ENCODE measurements at places on chromosomes 4 and X.

DNA sequence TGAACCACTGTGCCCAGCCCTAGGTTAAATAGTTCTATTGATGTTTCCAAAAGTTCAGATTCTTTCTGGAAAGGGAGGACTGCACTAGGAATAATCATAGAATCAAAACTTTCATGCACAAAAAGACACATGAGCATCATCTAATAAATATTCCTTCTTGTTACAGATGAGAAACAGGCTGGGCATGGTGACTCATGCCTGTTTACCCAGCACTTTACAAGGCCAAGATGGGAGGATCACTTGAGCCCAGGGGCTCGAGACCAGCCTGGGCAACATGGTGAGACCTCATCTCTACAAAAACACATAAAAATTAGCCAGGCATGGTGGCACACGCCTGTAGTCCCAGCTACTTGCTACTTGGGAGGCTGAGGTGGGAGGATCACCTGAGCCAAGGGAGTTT, 27.7 kb downstream of the LARP7 start:
- no peak for DNase-seq

DNA sequence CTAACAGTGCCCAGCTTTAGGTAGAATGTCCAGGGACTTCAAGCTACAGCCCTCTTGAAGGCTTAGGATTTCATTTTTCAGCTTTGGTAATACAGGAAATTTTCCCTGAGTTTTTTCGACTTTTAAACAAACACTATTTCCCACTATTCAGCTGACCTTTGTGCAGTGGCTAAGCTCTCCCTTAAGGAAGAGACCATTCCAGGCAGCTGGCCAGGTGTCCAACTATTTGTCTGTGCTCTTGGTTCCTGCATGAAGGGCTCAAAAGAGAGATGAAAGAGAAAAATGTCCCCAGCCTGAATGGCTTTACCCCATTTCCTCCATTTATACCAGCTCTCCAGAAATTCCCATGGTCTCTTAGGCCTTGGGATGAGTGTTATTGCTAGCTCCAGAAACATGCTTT, 111.9 kb upstream of the KLF8 start:
- DNase-seq: no peak

GRCh38 chr4:94373752-94374151, 31.1 kb upstream of the HPGDS start:
- DNase-seq: no peak

GRCh38 chr4:118814058-118814457, 21.9 kb downstream of the SEC24D start:
- no peak for DNase-seq

DNA sequence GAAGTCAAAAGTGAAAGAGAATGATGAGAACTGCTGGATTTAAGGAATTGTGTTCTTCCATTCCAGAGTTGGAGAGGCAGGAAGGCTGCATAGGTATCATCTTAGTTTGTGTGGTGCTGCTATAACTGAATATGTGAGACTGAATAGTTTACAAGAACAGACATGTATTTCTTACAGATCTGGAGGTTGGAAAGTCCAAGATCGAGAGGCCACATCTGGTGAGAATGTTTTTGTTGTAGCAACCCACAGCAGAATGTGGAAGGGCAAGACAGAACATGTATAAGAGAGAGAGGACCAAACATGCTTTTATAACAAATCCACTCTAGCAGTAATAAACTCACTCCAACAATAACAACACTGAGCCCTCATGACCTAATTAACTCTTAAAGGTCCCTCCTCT, 408.6 kb downstream of the FAM47B start:
- DNase-seq: no peak

- DNase-seq: no peak
Measured at GRCh38 chr4:145740806-145741205, 60.9 kb downstream of the C4orf51 start.

Data from stimulated activated CD8-positive, alpha-beta memory T cell treated with anti-CD3 and anti-CD28 coated beads, Interleukin-4, amount 100 ng/mL, for 1 hour (primary cell).